Ammon's horn (tissue), 1 donor: ENCODE measurements at places on chromosomes 2 and 18.

DNA sequence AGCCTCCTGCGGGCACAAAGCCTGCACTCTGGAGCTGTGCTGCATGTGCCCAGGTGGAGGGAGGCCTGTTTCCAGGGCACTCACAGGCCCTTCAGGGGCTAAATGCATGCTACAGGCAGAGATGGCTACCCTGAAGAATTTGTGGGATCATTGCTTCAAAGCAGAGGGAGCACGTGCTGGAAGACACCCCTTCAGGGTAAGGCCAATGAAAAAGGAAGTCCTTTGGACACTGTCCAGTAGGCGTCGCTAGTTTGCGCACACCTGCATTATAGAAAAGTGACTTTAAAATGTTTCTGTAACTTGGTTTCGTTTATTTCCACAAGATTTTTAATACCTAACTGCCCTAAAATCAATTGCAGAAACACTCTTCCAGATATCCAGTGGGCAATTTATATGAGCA is 325.3 kb downstream of the ZNF516 start:
- DNase-seq: no peak

GRCh38 chr2:232838406-232838874 is 31.6 kb upstream of the SNORC start:
- DNase-seq: no peak

- DNase-seq: no peak
Observed at GRCh38 chr2:84957771-84958134, 13.2 kb upstream of the KCMF1 start.

DNA sequence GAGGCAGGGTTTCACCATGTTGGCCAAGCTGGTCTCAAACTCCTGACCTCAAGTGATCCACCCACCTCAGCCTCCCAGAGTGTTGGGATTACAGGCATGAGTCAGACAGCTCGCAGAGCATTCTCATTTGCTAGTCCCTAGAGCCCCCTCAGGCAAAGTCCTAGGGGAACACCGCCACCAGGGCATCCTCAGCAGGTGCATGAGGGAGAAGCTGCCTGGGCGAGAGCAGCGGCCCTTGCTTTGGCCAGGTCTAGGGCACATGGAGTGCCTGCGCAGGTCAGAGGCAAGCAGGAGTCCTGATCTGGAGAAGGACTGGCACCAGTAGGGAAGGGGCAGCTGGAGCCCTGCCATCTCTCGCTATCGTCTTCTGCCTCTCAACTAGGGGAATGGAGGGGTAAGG is 32.4 kb downstream of the NGEF start:
- DNase-seq: no peak

GRCh38 chr2:126863336-126864015 is 35.2 kb upstream of the TEX51 start:
- no peak for DNase-seq

GRCh38 chr2:46942143-46942526 is 26.5 kb upstream of the MCFD2 start:
- no peak for DNase-seq

DNA sequence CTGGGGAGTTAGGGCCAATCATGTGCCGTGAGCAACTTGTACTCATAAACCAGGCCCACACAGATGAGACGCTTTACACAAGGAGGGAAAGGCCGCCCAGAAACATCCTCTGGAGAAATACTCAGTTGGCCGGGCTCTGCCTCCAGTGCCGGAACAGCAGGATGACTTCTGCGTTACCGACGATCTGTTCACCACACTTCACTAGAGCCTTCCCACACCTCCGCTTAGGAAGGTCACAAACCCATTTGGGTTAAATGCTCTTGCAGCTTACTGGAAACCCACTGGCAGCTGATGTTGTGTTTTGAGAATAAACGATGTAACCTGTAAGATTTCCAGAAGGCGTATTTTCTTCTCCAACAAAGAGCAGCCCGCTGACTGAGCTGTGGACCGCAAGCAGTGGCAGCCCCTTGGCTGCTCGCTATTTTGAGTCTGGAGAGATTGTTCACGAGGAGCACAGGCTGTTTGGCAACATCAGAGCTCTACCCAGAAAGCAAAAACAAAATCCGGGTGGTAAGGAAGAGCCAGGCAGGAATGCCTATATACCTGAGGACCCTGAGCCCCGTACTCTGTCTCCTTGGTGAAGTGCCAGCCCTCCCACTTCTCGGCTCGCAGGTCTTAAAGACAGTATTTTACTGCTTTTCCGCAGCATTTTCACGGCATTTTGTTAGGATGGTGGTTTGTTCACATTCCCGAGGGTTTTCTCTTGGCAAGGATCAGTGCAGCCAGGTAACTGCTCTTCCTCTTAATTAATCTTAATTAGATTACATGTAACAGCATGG is 44.0 kb downstream of the COLEC12 start:
- DNase-seq: no peak

DNA sequence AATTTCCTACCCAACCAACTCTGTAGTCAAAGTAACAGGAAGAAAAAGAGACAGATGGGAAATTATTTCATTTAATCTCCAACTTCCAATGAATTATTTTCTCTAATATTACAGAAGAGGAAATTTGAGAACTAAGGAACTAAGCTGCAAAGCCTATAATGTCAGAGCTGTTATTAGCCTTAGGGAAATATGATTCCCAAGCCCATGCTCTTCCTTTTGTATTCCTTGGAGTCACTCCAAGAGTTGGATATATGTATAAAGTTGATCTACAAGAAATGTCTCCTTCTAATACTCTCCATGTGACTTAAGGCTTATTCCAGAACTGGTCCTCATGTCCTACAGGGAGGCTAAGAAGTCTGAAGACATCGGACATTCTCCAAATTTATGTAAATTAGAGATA is 31.6 kb upstream of the VWC2L start:
- no peak for DNase-seq

DNA sequence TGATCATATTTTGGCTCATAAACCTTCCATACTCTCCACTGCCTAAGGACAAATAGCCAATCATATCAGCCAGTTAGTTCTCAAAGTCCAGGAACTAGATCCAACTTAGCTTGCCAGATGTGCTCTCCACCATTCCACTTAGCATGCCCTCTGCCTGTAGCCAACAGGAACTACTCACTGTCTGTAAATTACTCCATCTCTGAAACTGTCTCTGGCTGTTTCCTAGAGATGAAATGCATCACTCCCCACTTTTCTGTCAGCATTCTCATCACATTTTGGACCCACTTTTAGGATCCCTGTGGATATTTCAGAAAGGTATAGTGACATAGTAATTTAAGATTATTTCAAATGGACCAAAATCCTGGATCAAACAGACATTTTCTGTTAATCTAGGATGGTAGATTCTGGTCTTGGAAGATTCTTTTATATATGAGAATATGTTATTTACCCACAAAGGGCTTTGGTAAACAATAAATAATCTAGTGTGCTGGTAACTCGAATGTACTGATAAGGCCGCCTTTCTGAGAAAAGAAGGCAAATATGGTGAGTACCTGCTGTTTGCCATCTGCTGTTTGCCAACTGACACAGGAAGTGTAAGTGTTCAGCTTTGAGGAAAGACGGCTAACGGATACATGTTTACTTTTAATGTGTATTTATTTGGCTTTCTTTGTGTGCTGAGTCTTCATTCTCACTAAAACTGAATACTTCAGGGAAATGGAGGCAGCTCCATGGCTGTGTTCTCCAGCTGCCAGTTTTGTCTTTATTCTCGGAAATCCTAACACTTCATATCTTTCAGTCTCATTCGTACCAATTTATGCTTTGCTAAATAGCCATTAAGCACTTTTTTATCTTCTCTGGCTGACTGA is 79.5 kb downstream of the EVA1A start:
- no peak for DNase-seq
